ENCODE measurements at places on chromosomes 6 and 20. TPM values are rescaled to one million over a fixed set of nuclear protein-coding genes. Genes with fewer than 3 reads are reported as not detected.

DNA sequence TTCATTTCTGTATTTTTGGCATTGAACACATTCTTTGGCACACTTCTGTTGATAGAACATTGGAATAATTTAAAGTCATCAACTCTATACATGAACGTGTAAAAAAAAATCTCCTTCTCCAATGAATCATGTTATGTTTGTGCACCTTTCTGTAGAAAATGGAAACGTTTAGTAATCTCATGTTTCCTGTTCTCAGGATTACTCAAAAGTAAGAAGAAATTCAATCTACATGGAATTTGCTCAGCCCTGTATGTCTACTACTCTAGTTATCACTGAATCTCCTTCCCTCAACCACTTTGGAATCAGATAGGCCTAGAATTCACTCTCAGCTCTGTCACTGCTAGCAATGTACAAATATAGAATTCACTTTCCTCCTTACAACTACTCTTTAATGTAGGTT is 103.6 kb downstream of the COL21A1 start:
- no peaks in the 10 kb centered on the region for H3K36me3 ChIP-seq
- no peak overlapping the region for H3K27ac ChIP-seq
- H3K27me3 ChIP-seq, result no peaks in the 10 kb centered on the region
- H3K4me3 ChIP-seq, result no peak overlapping the region
- H3K4me1 ChIP-seq, result no peaks in the 10 kb centered on the region

DNA sequence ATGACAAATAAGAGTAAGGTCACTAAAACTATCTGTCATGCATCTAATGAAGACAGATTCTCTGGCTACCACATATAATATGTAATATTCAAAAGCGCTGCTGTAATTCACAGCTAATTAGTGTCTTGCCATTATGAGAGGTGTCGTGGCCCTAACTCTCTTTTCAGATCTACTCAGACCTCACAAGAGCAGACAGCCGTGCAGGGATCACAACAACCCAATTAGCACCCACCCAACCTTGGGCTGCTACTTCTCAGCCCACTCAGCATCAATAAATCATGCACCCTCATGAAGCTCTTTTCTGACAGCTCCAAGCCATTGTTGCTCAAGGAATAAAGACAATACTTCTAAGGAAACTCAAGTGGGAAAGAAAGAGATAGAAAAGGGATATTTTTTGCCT is 61.5 kb downstream of the FRK start:
- H3K27ac ChIP-seq, result no peak overlapping the region
- no peak overlapping the region for H3K4me3 ChIP-seq

DNA sequence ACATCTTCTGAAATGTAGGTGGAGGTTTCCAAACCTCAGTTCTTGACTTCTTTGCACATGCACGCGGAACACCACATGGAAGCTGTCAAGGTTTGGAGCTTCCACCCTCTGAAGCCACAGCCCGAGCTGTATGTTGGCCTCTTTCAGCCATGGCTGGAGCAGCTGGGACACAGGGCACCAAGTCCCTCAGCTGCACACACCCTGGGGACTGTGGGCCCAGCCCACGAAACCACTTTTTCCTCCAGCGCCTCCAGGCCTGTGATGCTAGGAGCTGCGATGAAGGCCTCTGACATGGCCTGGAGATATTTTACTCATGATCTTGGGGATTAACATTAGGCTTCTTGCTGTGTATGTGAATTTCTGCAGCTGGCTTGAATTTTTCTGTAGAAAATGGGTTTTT is 68.7 kb downstream of the RNF217 start:
- no peak overlapping the region for H3K4me3 ChIP-seq
- H3K27me3 ChIP-seq, result no peaks in the 10 kb centered on the region
- no peaks in the 10 kb centered on the region for H3K36me3 ChIP-seq
- no peak overlapping the region for H3K27ac ChIP-seq
- no peak for DNase-seq

GRCh38 chr6:12729467-12729866 is 12.9 kb downstream of the PHACTR1 start:
- no peak overlapping the region for H3K4me3 ChIP-seq
- no peaks in the 10 kb centered on the region for H3K27me3 ChIP-seq
- H3K27ac ChIP-seq, result no peak overlapping the region
- no peaks in the 10 kb centered on the region for H3K36me3 ChIP-seq

Gene C6orf52
- total RNA-seq, result 0.50 TPM

Gene FRK
- 26.8 TPM for total RNA-seq
